Foreskin keratinocyte (primary cell): ENCODE measurements at places on chromosomes 7 and 10. TPM values are rescaled to one million over a fixed set of nuclear protein-coding genes. Genes with fewer than 3 reads are reported as not detected.

DNA sequence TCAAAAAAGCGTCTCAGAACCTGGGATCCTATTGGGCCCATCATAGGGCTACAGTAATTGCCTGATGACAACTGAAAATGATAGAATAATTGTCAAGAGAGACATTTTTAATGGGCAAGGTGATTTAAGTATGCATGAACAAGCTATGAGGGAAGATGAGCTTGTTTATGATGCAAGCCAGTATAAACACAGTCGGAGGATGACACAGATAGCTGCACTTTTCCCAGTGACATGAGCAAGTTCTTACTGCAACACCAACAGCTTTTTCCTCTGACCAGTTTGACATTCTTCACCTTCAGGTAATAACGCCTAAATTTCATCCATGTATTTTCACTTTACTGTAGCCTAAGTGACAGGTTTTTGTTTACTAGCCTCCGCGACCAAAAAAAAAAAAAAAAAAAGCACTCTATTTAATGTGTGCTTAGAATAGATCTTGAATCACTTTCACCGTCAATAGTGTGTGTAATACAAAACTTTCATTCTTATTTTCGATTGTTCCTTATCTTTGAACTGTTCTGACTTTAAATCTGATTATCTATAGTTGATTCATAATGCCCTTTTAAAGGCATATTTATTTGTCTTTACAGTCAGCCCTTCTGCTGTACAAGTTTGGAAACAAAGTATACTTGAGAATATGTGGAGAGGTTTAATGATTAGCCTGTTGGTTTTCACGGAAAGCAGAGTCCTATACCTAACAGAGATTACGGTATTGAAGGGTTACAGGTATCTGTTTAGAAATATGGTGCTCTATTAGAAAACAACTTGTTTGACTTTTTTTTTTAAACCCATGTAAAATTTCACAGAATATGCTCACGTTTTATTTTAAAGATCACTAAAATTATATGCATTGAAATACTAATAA, 1.7 kb downstream of the FOXP2 start:
- DNase-seq = no peak

DNA sequence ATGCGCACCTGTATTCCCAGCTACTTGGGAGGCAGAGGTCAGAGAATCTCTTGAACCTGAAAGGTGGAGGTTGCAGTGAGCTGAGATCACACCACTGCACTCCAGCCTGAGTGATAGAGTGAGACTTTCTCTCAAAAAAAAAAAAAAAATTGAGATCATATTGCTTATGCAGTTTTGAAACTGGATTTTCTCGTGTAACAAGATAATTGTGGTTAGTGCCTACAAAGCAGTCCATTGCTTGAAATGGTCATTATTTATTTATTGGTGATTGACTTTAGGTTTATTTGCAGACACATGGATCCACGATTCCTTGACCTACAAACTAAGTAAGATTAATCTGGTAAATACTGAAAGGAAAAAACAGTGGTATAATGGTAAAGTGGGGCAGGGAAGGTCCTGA, 149.8 kb downstream of the TAX1BP1 start:
- DNase-seq = no peak

DNA sequence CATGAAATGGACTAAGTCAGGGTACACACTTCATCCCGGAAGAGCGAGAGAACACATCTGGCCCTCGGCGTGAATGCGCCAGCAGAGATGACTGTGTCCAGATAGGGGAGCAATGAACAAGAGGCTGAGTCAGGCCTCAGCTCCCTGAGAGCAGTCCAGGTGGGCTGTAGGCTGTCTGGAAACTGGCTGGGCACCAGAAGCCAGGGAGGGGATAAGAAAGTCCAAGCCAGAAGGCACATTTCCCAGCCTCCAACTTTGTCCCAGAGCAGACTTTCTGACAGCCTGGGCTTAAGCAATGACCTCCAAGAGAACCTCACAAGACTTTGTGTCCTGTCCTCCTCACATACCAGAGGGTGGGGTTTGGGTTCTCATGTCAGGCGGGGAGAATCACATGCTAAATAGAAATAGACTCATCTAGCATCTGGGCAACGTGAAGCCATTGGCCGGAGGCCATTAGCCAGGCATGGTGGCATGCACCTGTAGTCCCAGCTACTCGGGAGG, 157.2 kb downstream of the ARHGAP12 start:
- DNase-seq = no peak

GRCh38 chr10:72499701-72500100, 126.2 kb downstream of the MICU1 start:
- DNase-seq = no peak

Gene FGFR2
- 11.1 and 14.3 TPM in 2 replicates for polyA plus RNA-seq

Gene PNLIPRP1
- not detected in 2 replicates for polyA plus RNA-seq

Gene PIP4K2A
- 6.3 and 6.7 TPM in 2 replicates for polyA plus RNA-seq

Gene EGR2
- polyA plus RNA-seq = 0.06 TPM in 1 of 2 replicates, not detected in the other

- DNase-seq = peak; percentile 9
These were observed 10.2 kb upstream of the SDHAF3 start for GRCh38 chr7:97107192-97107800.

Gene ADAM12
- 0.04 TPM in 1 of 2 replicates, not detected in the other for polyA plus RNA-seq

- no peak for DNase-seq
These were observed 8.3 kb downstream of the ALKBH4 start for GRCh38 chr7:102456327-102456726.

DNA sequence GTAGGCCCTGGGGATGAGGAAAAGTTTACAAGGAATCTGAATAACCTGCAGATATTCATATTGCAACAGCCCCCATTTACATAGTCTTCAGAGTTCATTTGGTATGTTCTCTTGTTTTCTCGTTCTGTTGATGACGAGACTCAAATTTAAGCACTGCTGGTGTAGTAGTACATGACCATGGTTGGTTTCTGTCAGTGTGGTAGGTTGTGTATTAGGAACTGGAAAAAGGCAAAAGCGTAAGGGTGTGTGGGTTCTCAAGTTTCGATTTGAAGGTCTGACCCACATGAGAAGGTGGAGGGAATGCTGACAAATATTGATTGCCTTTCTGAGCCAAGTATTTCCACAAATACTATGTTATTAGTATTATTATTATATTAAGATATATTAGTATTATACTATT, 151.7 kb downstream of the AUTS2 start:
- no peak for DNase-seq

- no peak for DNase-seq
These were observed 7.4 kb upstream of the LFNG start for GRCh38 chr7:2512179-2512661.

Gene KRIT1
- polyA plus RNA-seq = 7.6 and 8.5 TPM in 2 replicates

DNA sequence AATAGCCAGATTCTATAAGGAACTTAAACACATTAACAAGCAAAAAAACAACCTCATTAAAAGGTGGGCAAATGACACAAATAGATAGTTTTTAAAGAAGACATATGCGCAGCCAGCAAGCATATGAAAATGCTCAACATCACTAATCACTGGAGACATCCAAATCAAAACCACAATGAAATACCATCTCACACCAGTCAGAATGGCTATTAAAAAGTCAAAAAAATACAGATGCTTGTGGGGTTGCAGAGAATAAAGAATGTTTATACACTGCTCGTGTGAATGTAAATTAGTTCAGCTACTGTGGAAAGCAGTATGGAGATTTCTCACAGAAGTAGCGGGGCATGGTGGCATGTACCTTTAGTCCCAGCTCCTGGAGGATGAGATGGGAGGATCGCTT, 164.0 kb downstream of the CHRM2 start:
- no peak for DNase-seq

- peak; percentile 37 for DNase-seq
These were observed 307.2 kb downstream of the HGF start for GRCh38 chr7:81462672-81463071.

- no peak for DNase-seq
These were observed 12.1 kb downstream of the BMPR1A start for GRCh38 chr10:86768412-86769062.
